ENCODE measurements at places on chromosomes 5 and 9.

DNA sequence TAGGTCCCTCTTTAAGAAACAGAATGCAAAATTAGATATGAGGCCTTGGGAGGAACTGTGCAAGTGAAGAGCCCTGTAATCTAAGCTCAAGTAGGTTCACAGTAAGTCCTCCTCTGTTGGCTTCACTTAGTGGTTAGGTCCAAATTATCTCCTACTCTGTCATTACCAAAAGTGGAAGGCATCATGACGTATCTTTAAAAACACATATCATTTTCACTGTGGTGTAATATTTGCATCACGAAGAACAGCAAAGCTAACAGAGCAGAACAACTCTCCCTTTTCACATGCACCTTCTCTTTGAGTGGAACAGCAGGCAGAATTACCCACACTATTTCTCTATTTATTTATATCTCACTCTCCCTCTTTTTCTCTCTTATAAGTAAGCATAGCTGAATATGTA lies 240.5 kb upstream of the CCNH start:
- no peak for DNase-seq

DNA sequence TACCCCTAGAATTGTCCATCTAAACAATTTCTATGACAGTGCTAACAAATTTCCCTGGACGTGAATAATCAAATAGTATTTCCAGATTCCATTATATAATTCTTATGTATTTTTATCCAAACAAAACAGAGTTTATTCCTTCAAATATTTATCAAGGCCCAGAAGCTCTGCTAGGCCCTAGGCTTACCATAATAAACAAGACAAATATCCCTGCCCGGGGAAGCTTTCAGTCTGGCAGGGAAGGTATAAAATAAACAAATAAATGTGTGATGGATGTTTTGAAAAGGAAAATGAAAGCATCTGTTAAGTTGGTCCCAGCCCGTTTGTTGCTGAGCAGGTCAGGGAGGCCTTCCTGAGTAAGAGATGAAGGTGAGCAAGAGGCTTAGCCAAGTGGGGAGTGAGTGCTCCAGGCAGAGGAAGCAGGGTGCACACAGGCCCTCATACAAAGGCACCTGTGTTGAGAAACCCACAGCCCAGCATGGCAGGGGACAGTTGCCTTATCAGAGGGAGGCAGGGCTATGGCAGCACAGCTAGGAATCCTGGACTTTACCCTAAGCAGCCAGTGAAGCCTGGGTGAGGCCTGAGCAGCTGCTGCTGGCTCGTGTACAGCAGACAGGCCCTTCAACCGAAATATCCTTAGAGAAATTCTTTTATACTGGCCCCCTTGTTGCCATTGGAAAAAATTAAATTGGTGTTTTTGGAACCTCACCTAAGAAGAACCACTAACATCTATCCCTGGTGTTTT lies 7.7 kb upstream of the SLC35D2 start:
- no peak for DNase-seq

- no peak for DNase-seq
Observed at GRCh38 chr5:127567026-127567768, 49.8 kb downstream of the PRRC1 start.

GRCh38 chr5:111301264-111301663 lies 77.1 kb downstream of the CAMK4 start:
- no peak for DNase-seq

- DNase-seq: no peak
Observed at GRCh38 chr9:16683326-16683725, 187.1 kb downstream of the BNC2 start.

Measured in GM04503 (cell line).